ENCODE measurements at places on chromosomes 16 and 17. TPM values are rescaled to one million over a fixed set of nuclear protein-coding genes. Genes with fewer than 3 reads are reported as not detected.

GRCh38 chr17:19720631-19721426 lies 4.4 kb upstream of the SLC47A2 start:
- no peak for DNase-seq

DNA sequence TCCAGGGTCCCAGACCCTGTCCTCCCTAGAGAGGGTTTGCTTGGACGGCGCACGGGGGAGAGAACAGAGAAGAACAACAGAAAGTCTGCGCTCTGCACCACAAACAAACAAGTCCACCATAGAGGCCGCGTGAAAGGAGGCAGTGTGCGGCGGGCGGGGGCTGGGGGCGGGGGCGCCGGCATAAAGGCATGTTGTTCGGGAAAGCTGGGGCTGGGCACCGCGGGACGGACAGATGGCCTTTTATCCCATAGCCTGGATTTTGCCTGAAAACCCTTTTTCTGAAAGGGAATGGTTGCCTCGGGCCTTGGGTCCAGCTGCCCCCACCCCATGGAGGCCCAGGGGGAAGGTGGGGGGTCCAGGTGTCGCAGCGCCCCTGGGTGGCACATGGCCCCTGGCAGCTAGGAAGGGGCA lies 26.0 kb downstream of the FA2H start:
- peak; percentile 20 for DNase-seq

Gene GFOD2
- total RNA-seq, result 33.8 TPM

Gene DCXR
- total RNA-seq, result 198 TPM

Gene CBX2
- total RNA-seq, result 95.4 TPM

DNA sequence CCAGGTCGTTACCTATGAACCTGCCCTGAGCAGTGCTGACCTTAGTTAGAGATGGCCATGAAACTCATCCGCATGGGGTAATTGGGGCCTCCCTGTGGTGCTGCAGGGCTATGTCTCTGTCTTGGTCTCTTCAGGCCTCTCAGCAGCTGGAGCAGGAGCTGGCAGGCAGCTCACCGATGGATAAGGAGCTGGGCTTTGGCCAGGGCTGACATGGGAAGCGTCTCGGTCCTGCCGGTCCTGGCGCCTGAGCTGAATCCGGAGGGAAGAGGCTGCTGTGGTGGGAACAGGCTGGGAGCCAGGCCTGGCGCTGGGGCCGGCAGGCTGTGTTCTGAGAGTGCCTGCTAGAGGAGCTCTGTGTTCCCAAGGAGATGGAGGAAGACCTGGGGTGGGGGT lies 10.1 kb downstream of the IL32 start:
- no peak for DNase-seq

GRCh38 chr16:11515540-11516430 lies 70.9 kb downstream of the LITAF start:
- DNase-seq, result no peak
